ENCODE measurements at places on chromosomes 13 and 19.

- DNase-seq, result peak; percentile 95
These were observed 19.0 kb downstream of the MRPS12 start for GRCh38 chr19:38949580-38950367.

DNA sequence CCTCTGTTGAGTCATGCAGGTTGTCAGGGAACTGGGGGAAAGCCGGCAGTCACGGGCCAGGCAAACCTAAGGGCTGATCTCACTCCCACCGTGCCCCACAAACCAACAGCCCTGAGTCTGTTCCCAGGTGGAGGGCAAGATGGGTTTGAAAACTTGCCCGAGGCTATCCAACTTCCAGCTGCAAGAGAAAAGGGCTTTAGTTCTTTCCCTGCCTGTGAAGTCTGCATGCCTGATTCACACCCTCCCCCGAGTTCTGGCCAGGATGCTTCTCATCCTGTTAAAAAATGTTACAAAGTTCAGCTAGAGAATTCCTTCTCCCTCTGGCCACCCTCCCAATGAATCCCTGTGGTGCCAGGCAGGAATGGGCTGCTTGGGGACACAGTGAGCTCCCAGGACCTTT lies 33.1 kb downstream of the MYO16 start:
- no peak for DNase-seq

- DNase-seq, result peak; percentile 74
These were observed 27.6 kb downstream of the CEBPG start for GRCh38 chr19:33400856-33401682.

- no peak for DNase-seq
These were observed 49.4 kb downstream of the FAM124A start for GRCh38 chr13:51271528-51272085.

DNA sequence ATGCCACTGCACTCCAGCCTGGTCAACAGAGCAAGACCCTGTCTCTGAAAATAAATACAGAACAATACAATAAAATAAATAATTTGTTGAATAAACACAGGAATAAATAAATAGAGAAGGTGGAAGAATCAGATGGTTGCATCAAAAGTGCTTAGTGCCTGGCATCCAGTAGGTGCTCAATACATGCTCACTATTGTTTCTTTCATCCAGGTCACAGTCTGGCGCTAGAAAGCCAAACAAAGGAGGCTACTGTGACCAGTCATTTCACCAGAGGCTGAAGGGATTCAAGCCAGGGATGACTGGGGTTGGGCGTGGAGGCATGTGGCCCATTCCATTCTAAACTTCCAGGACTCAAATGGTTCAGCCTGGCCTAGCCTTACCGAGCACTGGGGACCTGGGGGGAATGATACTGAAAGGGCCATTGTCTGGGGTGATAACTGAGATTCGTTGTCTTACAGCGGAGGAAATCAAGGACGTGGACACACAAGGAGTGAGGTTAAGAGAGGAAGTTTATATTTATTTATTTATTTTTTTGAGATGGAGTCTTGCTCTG lies 3.6 kb upstream of the NDUFB7 start:
- DNase-seq, result no peak
